ENCODE measurements at places on chromosomes 5 and 9.

- no peak for DNase-seq
Observed at GRCh38 chr9:10130061-10130675, 482.6 kb downstream of the PTPRD start.

GRCh38 chr5:147852365-147852764 is 20.9 kb upstream of the SPINK1 start:
- DNase-seq, result no peak

DNA sequence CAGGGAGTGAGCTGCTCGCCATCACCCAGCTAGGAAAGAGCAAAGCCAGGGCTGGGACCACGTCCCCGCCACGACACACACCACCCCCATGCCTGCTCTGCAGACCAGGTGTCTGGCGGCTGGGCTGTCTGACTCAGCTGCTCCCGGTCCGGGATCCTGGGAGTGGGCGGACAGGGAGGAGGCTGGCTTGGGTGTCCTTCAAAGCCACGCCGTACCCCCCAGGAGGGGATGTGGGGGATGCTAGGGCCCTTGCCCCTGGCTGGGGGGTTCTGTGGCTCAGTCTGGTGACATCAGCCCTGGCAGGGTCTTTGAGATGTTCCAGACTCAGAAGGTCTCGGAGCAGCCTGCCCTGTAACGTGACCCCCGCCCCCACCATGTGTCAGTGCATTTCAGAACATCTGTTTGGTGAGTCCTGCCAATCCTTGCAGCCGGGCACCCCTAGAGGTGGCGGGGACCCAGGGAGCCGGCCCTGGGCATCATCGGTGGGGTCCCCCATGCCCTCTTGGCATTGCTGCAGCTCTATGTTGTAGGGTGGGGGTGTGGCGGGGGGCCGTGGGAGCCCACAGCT is 62.3 kb downstream of the HMCN2 start:
- DNase-seq, result no peak

- DNase-seq, result peak; percentile 3
Observed at GRCh38 chr9:17481565-17481964, 97.3 kb upstream of the SH3GL2 start.

GRCh38 chr5:103092676-103093075 is 27.3 kb downstream of the GIN1 start:
- DNase-seq, result no peak

DNA sequence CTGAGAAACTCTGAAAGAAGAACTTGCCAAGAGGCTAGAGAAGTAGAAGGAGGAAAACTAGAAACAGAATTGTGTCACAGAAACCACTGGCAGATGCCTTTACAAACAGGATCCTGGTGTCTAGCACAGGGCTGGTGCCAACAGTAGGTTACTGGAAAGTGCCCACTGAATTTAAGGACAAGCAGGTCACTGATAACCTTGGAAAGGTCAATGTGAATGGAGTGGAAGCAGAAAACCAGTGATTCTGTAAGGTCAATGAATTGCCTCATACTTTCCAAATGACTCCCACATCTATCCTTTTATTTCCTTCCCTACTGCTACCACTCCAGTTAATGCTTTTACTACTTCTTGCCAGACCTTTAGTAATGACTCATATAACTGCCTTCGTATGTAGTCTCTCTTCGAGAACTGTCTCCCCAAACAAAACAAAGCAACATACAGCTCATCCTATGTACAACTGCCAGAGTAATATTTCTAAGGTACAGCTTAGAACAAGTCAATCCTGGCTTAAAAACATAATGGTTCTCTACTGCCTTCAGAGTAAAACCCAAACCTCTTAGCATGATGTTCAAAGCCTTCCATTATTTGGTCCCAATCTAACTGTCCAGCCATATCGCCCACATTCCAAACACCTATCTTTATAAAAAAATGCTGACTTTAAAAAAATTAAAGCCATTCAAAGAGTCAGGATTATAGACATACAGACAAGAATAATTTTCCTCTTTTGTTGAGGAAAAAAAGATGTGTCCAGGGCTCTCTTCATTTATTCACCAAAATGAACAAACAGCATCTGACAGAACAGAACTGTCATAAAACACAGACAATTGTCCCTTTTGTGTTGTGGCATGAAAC is 52.5 kb downstream of the NR3C1 start:
- peak; percentile 51 for DNase-seq

DNA sequence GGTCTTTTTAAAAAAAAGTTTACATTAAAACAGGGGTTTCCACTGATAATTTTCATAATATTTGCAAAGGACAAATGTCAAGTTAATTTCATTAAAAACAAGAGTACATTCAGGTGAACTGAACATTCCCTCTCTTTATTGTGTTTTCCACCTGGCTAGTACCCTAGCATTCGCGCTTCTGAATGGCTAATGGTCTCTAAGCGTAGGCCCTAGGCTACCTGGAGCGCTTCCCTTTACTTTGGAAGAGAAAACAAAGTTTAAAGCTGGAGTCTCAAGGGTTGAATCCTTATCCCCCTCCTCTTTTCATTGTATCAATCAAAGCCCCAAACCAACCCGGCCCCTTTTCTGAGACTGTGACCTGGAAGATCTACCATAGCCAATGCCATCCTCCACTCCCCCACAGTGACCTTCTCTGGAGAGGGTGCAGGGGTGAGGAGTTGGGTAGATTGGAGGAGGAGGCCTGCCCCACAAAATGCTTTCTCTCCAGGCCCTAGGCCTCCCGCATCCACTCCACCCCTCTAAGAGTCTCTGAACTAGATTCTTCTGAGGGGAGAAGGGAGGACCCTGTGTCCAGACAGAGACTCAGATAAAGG is 73.3 kb upstream of the TBCA start:
- no peak for DNase-seq

GRCh38 chr5:157059891-157060290 is 975 bp upstream of the HAVCR1 start:
- peak; percentile 41 for DNase-seq

DNA sequence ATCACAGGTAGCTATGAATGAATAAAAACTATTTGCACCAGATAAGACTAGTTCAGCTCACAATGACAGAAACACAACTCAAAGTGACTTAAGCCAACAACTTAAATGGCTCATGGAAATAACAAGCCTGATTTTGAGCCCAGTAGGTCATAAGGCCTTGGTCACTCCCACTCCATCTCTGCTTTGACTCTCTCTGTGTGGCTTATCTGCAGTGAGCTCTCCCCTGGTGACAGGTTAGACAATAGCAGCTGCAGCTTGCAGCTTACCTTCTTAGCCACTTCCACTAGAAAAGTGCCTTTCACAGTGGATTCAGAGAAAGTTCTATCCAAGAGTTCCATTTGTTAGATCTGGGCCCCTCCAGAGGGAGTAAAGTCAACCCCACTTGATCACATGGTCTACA is 315.7 kb downstream of the RAB3C start:
- DNase-seq, result no peak

- DNase-seq, result no peak
Observed at GRCh38 chr9:14783358-14783757, 60.8 kb upstream of the CER1 start.

DNA sequence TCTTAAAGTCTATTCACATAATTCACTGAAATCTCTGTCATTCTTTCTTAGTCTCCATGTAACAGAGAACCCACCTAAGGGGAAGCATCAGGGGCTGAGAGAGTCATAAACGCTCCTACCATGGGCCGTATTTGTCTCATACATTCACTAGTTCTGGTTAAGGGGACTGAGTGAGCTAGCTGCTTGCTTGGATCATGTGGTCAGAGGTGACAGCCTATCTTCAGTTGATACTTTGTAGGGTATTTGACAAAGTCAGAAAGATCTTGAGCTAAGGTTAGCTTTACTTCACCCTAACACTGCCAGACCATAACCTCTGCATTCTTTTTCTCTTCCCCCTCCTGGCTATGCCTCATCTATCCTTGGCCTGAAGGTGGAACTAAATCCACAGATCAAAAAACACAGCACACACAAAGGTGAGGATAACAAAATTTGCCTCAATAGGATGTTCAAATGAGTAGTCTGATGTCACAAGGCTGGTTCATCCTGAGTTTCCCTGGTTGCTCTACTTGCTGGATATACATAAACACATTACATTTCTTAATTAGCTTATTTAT is 66.5 kb downstream of the MARCHF3 start:
- DNase-seq, result no peak

GRCh38 chr5:34886392-34887119 is 28.7 kb downstream of the RAD1 start:
- no peak for DNase-seq

DNA sequence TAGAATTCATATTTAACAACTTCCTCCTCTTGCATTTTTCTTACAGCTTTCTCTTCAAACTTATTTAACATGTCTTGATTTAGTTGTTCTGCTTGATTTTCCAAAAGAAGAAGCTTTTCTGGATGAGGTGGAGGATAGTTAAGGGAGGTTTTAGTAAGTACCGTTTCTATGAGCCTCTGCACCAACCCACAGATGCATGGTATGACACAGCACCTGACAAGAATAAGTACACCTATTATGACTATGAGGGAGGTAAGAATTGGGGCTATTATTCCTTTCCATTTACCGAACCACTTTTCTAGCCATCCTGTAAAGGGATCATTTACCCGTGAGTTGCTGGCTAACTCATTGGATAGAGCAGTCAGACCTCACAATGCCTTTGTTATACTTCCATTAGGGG is 2.5 kb upstream of the HMGCS1 start:
- DNase-seq, result no peak

DNA sequence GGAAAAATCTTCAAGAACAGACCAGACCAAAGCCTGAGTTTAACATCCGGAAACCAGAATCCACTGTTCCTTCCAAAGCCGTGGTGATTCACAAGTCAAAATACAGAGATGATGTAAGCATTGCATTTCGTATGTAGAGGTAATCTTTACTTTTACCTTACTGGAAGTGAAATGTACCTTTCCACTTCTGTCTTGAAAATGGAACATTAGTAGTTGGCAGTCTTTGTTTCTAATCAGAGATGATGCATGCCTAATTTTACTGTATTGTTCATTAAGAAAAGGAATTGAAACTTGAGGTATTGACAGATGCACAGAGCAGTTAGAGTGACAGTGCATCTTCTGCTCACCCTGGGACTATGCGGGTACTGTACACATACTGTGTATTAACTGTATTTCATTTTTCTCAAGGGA is 34.6 kb downstream of the HABP4 start:
- no peak for DNase-seq

DNA sequence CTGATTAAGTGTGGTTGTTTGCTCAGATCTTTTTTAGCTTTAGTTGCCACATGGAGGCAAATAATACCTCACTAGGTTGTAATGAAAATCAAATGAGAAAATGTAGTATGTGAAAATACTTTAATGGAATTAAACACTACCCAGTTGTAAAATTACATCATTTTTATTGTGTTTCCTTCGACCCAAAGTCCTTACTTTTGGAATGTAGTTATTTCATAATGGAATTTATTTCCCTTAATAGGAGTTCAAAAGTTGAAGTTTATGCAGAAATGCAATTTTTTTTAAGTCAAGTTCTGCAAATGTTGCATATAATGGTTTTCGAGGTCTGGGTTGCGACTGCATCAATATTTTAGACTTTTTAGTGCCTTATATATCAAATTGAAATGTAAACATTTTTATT is 31.0 kb downstream of the TNPO1 start:
- no peak for DNase-seq

DNA sequence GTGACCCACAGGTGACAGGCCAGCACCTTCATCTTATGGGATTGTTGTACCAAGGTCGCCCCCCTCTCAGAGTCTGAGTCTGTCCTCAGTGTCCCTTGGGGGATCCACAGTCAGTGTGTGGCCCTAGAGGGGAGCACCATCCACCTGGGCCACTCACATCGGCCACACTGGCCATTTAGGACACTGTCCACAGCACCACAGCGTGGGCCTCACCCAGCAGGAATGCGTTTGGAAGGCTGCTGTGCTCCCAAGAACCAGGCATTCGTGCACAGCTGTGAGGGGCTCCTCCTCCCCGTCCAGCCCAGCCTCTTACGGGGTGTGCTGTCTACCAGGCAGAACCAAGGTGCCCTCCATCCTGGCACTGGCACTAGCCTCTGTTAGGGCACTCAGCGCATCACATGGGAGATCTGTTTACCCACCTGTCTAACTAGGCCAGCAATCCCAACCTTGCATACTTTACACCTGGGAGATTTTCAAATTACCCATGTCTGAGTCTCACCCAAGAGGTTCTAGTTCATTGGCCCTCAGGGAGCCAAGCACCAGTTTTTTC is 24.5 kb upstream of the UBE2QL1 start:
- DNase-seq, result no peak

DNA sequence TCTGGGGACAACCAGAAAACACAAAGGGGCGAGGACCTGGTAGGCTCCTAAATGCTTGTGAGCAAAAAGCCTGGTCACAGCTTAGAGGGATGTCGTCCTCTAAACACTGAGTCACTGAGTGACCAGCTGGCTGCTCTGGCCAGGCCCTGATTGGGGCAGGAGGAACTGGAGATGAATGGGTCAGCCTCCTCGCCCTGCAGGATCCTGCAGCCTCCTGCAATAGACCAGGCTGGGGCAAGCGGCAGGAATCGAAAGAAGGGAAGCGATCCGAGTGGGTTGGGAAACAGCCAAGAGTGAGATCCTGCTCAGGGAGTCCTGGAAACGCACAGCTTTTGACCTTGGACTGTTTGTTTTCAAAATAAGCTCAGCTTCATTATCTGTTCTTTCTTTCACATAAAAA is 34.1 kb upstream of the MSX2 start:
- DNase-seq, result peak; percentile 51

GRCh38 chr5:33549982-33550567 is 109.3 kb downstream of the TARS1 start:
- DNase-seq, result no peak

- no peak for DNase-seq
Observed at GRCh38 chr9:116323571-116323970, 170.0 kb downstream of the PAPPA start.

DNA sequence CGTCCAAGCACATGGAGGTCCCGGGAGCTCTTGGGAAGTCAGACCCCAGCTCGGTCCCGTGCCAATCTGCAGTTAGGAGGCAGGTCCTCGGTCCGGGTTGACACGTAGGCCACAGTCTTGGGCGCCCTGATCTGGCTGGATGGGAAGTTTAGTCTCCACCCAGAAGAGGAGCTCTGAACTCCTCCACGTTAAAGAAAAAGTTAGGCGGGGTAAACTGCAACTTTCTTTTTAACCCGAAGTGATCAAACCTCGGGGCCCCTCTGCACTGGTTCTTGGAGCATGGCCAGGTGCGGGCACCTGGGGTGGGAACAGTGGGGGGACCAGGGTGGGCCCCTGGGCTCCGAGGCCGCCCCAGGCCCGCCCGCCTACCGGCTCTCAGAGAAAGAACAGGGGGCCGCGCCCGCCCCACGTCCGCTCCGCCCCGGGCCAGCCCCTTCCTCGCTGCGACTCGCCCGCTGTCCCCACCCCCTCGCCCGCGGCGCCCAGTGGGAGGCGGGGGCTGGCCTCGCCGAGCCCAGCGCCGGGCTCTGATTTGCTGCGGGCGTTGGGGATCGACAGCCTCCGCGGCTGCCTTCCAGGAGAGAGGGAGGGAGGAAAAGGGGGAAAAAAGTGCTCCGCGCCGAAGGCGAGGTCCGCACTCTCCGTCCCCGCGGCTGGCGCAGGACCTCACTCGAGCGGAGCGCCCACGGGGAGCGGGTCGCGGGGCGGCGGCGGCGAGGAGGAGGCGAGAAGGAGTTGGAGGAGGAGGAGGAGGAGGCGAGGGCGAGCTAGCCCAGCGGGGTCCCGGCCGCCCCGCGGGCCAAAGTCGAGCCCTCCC is at the start of gene COL5A1:
Gene COL5A1 (plus strand): TSS at position 631 of the 817 bp plus-strand sequence. CDS start 385 bp downstream, outside the sequence.
- peak; percentile 95 for DNase-seq

Data from AG20443 (cell line).